ENCODE measurements at places on chromosomes 2 and 18.

DNA sequence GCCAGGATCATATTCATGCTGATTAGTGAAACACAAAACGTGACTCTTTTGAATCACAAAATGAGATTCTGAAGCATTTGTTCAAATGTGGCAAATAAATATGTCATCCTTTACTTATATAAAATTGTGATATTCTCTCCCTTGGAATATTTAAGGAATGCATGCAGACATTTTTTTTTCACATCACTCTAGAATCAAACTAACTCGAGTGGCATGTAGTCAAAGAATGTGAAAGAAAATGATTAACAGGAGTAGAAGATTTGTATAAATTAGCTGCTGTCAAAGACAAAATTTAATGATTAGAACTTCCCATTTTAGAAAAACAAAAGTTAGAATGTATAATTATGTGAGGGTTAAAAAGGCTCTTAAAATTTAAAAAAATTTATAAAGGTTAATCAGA, 721.0 kb upstream of the FAM98A start:
- no peak for DNase-seq

- no peak for DNase-seq
Observed at GRCh38 chr18:74353169-74353775, 37.6 kb downstream of the C18orf63 start.

GRCh38 chr2:113178891-113179290, 5.1 kb downstream of the PSD4 start:
- no peak for DNase-seq

DNA sequence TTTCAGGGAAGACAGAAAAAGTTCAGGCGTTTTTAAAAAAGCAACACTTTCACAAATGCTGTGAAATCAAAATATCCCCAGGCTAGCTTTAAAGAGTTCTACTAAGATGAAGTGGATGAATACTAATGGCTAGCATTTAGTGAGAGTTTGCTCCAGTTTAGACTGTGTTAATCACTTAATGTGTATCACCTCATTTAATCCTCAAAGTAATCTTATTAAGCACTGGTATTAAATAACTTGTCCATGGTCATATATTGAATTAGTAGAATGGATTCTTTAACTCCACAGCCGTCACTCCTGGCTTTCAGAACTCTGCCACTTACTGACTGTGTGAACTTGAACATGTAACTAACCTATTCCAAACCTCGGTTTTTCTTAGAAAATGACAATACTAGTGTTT, 66.0 kb downstream of the CABYR start:
- DNase-seq: no peak

DNA sequence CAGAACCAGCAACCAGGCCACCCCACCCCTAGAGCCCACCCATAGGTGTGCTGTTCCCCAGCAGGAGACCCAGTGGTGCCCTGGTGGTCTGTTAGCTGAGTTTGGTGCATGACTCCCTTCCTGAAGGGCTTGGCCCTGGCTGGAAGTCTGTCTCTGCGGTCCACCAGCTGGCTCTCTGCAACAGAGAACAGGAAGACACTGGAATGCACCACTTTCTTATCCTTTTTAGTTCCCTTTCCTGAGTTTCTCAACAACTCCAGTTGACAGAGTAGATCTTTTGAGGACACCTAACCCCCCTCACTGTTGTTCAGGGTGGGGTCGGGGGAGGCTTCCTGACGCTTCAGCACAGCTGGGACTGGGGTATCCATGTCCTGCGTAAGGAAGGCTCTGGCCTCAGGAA, 11.9 kb upstream of the RPL37A start:
- no peak for DNase-seq

DNA sequence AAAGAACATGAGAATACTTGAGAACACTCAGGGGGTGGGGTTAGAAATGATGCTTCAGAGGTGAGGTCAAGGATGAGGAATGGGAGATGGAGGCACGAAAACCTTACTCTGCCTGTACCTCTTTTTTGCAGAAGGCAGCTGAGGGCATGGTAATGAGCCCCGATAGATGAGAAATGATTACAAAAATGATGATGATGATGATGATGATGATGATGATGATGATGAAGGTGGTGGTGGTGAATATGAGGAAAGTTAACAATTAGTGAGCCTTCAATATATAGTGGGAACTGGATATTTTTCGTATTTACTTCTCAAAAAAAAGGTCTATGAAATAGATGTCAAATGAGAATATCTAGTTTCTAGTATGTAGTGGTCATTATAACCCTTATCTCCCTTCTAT, 584.3 kb downstream of the EPHA4 start:
- no peak for DNase-seq

Data from cortex of kidney (tissue), 1 donor.